Activated CD4-positive, alpha-beta T cell treated with anti-CD3 and anti-CD28 coated beads for 4 hours (primary cell): ENCODE measurements at places on chromosomes 1 and 21.

- DNase-seq = no peak
These were observed 1.3 kb upstream of the ZP4 start for GRCh38 chr1:237891979-237892378.

- DNase-seq = peak; percentile 74
These were observed 20.6 kb downstream of the TCEA3 start for GRCh38 chr1:23403735-23404486.

- no peak for DNase-seq
These were observed 22.0 kb downstream of the SLC37A1 start for GRCh38 chr21:42535602-42536171.

DNA sequence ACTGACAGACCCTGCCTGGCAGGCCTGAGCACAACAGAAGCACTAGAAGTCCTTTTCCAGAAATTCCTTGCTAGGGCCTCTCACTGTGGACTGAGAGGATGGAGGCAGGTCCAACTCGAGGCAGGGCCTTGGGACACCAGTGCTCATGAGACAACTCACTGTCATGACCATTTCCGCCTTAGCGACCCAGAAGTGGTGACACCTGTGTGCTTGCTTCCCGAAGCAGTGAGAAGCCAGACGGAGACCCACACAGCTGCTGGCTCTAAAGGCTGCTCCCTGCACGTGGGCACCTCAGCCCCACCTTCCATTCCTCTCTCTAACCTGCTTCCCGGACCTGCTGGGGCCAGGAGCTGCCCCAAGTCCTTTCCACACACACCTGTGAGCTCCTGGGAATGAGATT lies 33.0 kb downstream of the KCNC4 start:
- DNase-seq = no peak

GRCh38 chr21:33070998-33071769 lies 1.2 kb downstream of the OLIG1 start:
- no peak for DNase-seq

DNA sequence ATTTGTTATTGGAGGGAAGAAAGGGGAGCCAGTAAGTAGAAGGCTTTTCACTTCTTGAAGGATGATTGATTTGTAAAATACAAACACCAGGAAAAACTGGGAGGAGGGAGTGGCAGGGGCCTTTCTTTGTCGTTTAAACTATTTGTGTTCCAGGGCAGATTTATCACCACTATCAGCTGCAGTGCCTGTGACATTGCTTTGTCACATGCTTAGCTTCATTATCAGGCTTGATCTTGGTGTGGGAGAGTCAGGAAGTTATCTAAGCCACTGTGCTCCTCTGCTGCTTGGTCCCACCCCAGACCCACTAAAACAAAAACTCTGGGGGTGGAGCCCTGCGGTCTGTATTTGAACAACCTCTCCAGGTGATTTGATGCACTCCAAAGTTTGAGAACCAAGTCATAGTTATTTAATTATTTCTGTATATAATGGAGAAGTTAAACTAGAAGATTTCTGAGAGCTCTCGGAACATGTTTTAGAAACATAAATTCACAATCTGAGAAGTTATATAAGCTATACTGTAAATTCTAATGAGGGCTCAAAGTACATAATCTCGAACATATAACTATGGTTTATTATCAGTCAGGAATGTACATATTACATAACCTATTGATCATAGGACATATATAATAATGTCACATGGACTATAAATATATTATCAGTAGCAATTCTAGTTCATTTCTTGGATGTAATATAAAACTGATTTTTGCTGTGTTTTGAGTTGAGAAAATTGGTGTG lies 87.9 kb downstream of the CDC14A start:
- peak; percentile 72 for DNase-seq

- DNase-seq = no peak
These were observed 9.1 kb upstream of the GPR88 start for GRCh38 chr1:100528871-100529270.

DNA sequence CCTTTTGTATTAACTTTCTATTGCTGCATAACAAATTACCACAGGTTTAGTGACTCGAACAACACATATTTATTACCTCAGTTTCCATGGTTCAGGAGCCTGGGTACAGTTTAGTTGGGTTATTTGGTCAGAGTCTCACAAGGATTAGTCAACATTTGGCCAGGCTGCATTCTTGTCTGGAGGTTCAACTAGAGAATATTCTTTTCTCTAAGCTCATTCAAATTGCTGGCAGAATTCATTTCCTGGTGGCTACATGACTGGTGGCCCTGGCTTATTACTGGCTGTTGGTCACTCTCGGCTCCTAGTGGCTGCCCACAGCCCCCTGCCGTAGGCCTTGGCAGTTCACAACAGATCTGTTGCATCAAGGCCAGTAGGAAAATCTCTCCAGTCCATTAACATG lies 81.1 kb upstream of the ADAR start:
- DNase-seq = no peak

- no peak for DNase-seq
These were observed 30.1 kb upstream of the IL10 start for GRCh38 chr1:206802401-206802800.

- DNase-seq = peak; percentile 41
These were observed 95.9 kb downstream of the KCNJ15 start for GRCh38 chr21:38352536-38353219.

- DNase-seq = no peak
These were observed 428.6 kb downstream of the PTPRC start for GRCh38 chr1:199067483-199067882.

- DNase-seq = no peak
These were observed 58.4 kb upstream of the CXADR start for GRCh38 chr21:17454315-17455027.

GRCh38 chr1:151282883-151283725 lies 1.0 kb downstream of the ZNF687 start:
- peak; percentile 17 for DNase-seq

GRCh38 chr1:82979593-82980236 lies 1019.2 kb downstream of the TTLL7 start:
- DNase-seq = no peak

DNA sequence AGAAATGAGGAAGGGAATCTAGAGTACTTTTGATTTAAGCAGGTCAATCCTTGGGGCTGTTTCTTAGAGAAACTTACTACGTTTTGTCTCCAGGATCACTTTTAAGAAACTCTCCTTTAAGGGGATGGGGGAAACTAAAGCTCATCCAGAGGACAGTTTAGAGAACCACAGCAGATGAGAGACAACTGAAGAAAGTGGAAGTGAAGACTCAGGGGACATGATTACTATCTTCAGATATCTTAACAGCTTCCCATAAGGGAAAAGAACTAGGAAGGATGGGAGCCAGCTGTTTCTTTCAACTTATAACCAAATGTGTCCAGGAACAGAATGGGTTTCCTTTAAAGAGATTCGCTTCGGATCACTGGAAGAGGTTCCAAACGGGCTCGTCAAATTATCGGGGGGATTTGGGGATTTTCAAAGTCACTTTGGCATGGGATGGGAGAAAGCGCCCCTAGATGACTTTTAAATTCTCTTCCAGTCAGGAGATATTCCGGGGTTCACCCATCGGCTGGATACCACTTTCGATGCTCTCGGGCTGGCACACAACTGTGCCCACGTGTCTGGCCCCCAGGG lies 1.2 kb downstream of the SCMH1 start:
- DNase-seq = no peak

DNA sequence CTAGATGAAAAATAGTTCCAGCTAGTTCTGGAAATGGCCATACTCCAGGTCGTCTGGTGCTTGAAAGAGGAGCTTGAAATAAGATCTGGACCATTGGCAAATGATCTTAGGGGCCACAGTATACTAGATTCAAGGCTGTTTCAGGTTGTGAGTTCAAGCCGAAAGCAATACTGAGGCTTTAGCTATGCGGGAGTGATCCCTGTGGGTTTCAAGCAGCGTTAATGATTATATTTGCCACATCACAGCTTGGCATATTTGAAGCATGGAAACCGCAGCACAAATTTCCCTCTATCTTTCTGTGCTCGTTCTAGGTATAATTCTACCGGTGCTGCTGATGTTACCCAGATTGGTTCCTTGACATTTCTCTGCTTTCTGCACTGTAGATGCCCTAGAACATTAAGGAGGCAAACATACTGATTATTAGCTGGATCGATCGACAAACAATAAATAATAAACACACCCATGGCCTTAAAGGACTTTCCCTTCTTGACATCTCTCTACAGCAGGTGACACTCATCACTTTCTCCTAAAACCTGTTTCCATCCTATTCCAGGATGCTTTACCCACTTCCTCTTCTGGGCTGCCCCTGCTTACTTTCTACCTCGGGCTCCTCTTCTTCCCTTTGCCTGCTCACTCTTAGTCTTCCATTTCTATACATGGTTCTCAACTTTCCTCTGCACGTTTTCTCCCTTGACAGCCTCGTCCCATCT lies 40.6 kb upstream of the LYST start:
- DNase-seq = no peak

DNA sequence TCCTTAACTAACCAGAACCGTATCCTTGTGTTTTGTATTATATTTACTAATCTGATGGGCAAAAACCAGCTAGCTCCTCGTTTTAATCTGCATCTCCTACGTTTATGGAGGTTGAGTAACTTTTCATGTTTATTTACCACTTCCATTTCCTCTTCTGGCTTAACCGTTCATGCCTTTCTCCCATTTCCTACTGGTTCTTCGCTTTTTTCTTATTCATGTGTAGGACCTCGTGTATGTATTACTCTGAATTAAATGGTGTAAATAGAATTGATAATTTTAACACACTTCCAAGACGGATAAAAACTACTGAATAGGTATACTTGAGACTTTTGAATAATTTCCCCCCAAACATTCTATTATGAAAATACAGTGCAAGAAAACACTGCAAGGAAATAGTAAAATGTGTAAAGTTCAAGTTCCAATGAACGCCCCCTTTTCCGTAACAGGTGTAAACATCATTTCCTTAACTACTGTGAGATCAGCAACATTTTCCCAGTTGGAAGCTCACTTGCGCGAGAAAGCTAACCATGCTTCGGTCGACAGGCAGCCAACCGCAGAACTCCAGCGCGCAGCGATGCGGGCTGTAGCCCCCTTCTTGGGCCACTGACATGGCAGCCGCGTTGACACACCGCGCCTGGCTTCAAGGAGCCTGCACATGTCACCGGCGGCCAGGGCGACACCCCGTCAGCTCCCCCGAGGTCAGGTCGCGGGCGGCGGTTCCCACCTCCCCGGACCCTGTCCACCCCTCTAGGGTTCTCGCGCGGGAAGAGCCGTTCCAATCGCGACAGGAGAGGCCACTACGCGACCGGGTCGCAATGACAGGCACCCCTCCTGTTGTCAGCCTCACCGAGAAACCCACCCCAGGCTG lies 816 bp downstream of the EDEM3 start:
- peak; percentile 50 for DNase-seq

- no peak for DNase-seq
These were observed 993 bp upstream of the PROK1 start for GRCh38 chr1:110449661-110450651.

DNA sequence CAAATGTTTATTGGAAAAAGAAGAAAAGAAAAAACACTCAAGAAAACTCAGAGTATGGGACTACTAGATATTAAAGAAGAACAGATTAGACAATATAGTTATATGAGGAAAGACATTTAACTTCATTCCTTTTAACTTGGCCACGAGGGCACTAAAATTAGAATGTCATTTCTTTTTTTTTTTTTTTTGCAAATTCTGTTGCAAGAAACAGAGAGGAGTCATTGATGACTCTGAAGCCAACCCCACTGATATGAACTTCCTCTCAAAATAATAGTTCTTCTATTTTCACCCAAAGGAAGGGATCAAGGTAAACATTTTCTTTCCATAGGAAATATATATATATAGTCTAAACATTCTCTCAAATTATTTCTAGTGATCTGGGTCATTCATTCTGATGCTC lies 24.6 kb upstream of the PEX19 start:
- DNase-seq = no peak

- DNase-seq = no peak
These were observed 75.8 kb downstream of the TRIM33 start for GRCh38 chr1:114435088-114435715.

GRCh38 chr1:172456344-172456769 lies 12.5 kb upstream of the PIGC start:
- DNase-seq = no peak
